Left ventricle myocardium inferior (tissue), 1 donor: ENCODE measurements at places on chromosomes 16 and 17.

DNA sequence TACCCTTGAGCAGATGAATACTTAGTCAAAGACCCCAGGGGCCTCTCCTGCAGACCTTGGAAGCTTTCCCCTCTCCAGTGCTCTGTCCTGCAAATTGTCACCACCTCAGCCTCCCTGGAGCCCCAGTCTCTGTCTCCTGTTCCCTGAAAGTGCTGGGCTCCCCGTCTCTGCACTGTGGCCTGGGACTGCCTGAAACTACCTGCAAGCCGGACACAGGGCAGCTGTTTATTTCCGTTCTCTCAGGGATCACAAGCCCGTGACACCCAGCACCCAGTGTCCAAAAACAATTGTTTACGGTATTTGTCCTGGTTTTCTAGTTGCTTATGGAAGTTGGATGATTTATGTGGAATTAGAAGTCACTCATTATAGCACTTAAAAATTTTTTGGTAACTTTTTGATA lies 81.6 kb upstream of the CHMP6 start:
- DNase-seq = no peak

- DNase-seq = no peak
Measured at GRCh38 chr17:39772415-39772814, 34.7 kb downstream of the GRB7 start.

GRCh38 chr17:81837641-81838040 lies 2.8 kb upstream of the PPP1R27 start:
- no peak for DNase-seq

DNA sequence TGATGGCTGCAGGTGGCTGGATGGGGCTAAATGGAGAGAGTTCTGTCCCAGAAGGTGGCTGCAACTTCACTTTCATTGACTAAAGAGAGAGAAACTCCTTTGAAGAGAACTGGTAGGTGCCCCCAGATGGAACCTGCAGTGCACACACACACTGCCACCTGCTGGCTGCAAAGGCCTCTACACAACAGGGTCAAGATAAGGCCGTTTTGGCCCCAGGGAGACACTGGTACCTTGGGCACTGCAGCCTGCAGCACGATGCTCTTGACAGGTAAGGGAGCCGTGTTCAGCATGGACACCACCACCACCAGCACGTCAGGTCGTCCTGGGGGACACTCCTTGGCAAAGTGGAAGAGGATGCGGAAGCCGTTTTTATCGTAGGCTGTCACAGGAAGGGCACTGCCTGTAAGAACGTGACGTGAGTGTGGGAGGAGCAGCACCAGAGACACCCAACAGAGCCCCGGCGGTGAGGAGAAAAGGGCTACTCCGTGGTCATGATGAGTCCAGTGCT lies 22.7 kb downstream of the GGA3 start:
- DNase-seq = no peak

GRCh38 chr17:51029142-51029541 lies 91.5 kb downstream of the SPAG9 start:
- no peak for DNase-seq

DNA sequence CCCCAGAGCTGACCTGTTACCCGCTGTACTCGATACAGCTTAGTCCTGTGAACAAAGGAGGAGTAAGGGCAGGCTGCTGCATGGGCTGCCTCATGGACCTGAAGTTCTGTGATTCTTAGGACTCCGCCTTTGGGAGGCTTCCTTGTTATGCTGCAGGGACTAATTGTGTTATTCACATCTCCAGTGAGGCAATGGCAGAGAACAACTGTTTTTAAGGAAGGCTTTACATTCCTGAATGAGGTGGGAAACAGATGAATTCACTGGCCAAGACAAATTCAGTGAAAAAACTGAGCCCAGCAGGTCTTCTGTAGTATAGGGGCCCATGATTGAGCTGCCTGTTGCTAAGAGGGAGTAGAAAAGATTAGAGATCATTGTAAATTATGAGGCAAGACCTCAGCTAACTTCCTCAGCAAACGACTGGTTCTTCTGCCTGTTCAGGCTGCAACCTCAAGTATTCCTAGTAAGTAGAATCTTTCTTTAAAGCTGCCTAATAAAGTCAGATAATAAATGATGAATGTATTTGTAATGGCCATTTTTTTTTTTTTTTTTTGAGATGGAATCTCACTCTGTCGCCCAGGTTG lies 26.3 kb downstream of the ADORA2B start:
- DNase-seq = no peak

DNA sequence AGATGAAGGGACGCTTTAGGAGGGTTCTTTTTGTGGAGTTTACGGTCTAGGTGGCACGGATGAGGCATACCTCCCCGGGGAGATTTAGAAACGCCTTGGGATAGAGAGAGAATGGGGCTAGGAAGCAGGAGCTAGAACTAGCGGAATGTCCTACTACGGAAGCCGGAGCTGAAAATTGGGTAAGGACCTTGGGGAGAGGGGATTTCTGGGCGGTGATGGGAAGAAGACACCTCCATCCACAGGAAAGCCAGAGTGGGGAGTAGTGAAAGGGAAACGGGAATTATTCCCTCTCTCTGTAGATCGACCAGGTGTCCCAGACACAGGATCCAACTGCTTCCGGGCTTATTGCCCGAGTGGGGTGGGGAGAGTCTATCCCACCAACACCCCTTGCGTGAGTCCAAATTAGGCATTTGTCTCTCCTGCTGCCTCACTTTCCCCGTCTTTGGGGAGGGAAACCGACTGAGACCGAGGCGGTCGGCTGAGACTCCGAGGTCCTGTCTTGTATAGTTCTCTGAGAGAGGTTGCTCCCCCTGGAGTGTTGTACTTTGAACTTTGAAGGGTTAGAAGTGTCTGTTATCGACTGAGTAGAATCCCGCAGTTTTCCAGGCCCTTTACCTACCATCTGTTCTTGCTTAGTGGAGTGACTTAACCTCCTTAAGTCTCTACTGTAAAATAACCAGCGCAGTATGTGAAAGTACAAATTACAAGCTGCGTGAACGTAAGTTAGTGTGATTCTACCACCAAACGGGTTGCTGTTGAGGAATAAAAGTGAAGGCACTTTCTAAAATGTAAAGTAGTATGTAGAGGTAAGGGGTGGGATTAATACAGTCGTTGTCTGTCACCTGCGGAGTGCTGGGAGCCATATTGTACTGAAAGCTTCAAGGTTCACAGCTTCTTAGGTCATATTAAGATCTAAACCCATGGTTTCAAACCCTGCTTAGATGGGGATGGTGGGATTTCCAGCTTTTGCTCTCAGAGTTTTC lies 1.0 kb downstream of the RSPRY1 start:
- DNase-seq = no peak

DNA sequence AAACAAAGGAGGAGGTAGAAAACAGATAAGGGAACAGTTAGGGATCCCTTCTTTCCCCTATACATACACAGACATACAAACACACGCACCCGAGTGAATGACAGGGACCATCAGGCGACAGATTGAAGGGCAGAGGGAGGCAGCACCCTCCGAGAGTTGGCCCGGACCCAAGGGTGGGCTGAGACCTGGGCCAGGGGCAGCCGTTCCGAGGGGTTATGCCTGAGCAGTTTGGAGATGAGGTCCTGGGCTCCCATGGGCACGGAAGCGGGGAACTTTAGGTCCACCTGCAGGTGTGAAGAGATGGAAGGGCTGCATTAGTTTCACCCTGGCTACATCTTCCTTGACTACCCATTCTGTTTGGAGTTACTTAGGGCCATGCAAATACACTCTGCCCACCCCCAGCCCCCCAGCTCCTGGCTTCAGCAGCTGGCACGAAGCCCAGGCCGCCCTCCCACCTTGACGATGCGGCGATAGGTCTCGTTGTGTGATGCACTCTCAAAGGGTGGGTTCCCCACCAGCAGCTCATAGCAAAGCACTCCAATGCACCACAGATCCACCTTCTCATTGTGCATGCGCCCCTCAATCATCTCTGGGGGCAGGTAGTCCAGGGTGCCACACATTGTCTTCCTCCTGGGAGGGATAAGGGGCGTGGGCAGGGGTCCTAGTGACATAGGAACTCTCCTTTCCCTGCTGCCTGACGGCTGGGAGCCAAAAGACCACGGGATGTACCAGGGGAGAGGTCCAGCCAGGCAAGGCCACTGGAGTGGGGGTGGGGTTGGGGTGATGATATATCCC lies 5.4 kb downstream of the AURKB start:
- no peak for DNase-seq

GRCh38 chr16:81210807-81211206 lies 27.7 kb upstream of the BCO1 start:
- DNase-seq = no peak

GRCh38 chr16:65054457-65054856 lies 67.4 kb downstream of the CDH11 start:
- no peak for DNase-seq

GRCh38 chr17:59284317-59284716 lies 47.1 kb upstream of the YPEL2 start:
- no peak for DNase-seq

- DNase-seq = no peak
Measured at GRCh38 chr16:47750371-47750770, 289.2 kb downstream of the PHKB start.

- peak; percentile 95 for DNase-seq
Measured at GRCh38 chr16:30091474-30092372, at the start of gene TBX6. Gene TBX6 (minus strand): TSS chr16:30091924. CDS start chr16:30091193, 731 bp downstream.

DNA sequence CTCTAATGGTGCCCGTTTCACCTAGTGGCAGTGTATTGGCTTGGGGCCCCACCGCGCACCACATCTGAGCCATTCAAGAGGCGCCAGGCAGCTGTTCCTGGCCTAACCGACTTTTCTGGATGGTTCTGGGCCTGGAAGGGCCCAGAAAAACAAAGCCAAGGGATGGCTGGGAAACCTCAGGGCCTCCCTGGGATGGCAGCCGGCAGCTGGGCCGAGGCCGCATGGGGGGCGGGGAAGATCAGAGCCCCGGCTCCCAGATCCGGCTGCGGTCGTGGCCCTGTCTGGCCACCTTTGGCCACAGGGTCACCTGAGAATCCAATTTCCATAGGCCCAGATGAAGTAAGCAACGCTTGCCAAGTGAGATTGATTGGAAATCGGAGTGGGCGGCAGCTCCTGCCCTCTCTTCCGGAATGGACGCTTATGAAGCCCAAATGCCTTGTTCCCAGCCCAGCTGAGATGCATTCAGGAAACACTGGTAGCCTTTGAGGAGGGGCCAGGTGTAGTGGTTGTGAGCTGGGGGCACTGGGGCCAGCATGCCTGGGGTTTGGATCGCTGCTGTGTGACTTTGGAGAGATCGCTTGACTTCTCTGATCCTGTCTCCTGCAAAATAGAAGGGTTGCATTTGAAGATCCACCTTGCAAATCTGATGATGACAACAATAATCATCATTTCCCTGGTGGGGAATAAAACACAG lies 163.8 kb upstream of the GSE1 start:
- no peak for DNase-seq

GRCh38 chr17:72060084-72060483 lies 60.7 kb upstream of the SOX9 start:
- no peak for DNase-seq

- no peak for DNase-seq
Measured at GRCh38 chr17:69818467-69818866, 256.6 kb upstream of the KCNJ16 start.

GRCh38 chr16:528111-529011 lies 849 bp downstream of the CAPN15 start:
- no peak for DNase-seq

GRCh38 chr17:1431631-1432104 lies 24.4 kb downstream of the CRK start:
- no peak for DNase-seq

GRCh38 chr17:71919186-71919585 lies 201.6 kb upstream of the SOX9 start:
- DNase-seq = no peak

DNA sequence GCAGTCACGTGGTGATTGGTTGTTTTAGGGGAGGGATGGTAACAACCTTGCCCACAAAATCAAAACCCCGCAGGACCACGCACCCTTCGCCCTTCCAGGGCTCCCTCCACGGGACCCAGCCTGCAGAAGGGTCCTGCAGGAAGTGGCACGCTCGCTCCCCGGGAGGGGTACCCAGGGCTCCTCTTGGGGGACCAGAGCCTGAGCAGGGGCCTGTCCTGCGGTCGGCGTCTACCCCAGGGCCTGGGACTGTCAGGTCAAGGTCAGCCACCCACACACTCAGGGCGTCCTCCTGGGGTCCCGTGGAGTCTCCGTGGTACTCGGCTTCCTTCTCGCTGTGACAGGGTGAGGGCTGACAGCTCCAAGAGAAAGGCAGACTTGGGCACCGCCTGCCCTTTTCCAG lies 33.9 kb downstream of the ZNF469 start:
- DNase-seq = no peak

- DNase-seq = no peak
Measured at GRCh38 chr16:52073024-52073423, 473.9 kb downstream of the TOX3 start.

DNA sequence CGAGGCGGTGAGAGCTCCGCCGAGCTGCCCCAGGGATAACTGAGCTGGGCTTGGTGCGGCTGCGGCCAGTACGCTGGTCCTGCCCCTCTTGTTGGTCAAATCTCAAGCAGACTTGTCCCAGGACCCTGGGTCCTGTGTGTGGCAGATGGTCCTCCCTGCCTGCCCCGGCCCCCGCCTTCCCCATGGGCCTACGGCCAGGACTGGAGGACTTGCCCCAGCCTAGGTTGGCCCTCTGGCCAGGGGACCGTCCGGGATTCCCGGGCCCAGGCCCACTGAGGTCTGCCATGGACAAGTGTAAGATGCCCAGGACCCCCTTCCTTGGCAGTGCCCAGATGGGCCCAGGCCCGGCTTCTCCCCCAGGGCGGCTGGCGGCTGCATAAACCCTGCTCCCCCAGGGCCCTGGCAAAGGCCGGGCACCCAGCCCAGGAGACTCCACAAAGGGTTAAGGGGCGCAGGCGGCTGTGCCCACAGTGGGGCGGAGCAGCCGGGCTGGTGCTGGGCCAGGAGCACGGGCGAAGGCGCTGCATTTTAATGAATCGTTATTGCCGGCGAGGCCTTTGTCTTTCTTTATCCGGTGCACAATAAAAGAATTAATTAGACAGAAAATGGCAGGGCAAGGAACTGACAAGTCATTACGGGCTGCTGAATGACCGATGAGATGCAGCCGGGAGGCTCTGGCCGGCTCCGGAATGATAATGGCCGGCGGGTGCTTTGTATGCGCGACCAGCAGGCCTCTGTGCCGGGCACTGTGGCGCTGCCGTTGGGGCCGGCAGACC lies 9.1 kb downstream of the SOX8 start:
- DNase-seq = no peak

DNA sequence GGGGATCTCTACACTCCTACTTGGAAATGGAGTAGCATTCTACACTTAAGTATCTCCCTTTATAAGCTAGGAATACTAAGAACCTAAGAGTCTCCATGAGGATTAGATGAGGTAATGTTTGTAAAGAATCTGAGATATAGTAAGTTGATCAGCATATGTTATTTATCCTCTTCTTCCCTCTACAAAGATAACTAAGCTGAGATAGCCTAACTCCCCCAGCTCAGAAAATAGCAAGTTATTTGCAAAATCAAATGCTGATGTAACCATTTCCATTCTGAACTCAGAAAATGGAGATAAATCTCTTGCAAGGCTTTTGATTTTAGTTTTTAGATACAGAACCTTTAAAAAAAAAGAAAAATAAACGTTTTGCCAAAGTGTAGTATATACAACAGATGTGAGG lies 526.0 kb downstream of the MAF start:
- no peak for DNase-seq

GRCh38 chr17:34837876-34838478 lies 123.3 kb downstream of the CCT6B start:
- DNase-seq = no peak
